ENCODE measurements at places on chromosomes 3 and 15.

DNA sequence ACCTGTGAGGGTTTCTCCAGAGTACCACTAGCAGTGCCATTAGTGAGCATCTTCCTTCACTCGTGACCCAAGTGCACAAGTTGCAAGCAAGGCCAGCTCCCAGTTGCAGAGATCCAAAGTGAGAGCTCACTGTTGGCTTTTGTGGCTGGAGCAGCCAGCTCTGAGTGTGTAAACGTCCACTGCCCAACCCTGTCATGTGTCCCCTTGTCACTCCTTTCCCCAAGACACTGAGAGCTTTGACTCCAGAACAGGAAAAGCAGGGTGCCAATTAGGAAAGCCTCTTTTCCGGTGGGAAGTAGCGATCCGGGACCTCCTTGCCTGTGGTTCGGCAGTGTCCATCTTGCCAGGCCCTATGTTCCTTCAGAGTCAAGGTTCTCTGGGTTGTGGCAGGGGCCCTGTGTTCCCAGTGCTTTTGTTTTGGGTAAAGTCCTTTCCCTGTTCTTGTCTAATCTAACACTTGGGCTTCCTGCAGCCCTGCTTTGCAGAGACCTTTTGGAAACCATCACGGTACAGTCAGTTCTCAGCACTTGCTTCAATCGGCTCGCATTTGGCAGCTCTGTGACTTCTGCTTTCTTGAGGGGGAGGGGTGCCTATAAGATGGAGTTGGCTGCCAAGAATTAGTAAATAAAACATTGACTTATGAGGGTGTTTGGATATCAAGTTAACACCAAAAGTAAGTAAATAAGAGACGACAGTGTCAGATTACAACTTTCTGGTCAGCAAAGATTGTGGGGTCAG lies 90.5 kb downstream of the DNASE1L3 start:
- no peak for DNase-seq

GRCh38 chr3:44415421-44415820 lies 62.0 kb downstream of the ZNF445 start:
- no peak for DNase-seq

GRCh38 chr15:83449937-83450506 lies 2.9 kb downstream of the SH3GL3 start:
- no peak for DNase-seq

DNA sequence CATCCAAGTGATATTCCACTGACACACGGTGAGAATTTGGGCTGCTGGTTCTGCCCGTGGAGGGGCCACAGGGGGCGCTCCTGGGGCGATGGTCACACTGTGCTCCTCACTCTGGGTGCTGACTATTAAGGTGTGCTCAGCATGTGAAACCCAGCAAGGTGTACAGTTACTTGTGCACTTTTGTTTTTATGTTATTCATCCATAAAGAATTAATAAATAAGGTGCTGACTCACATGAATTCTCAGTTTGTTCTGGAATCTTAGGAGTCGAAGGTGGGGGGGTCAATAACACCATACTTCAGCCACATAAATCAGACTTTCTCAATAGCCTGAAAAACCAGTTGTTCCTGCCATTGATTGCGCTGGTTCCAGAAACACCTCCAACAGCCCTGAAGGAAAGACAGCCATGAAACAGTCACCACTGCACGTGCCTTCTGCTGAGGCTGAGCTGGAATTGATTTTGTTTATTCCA lies 53.5 kb upstream of the SPATA12 start:
- DNase-seq, result no peak

DNA sequence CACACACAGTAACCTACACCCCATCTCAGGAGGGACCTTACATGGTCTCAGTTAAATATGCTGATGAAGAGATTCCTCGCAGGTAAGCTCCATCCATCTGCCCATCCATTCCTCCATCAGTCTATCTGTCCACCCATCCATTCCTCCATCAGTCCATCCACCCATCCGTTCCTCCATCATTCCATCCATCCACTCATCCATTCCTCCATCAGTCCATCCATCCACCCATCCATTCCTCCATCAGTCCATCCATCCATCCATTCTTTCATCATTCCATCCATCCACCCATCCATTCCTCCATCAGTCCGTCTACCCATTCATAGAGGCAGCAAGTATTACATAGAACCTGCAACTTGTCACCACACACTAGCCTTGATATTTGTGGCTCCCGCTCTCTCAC lies 77.9 kb downstream of the DNASE1L3 start:
- no peak for DNase-seq

DNA sequence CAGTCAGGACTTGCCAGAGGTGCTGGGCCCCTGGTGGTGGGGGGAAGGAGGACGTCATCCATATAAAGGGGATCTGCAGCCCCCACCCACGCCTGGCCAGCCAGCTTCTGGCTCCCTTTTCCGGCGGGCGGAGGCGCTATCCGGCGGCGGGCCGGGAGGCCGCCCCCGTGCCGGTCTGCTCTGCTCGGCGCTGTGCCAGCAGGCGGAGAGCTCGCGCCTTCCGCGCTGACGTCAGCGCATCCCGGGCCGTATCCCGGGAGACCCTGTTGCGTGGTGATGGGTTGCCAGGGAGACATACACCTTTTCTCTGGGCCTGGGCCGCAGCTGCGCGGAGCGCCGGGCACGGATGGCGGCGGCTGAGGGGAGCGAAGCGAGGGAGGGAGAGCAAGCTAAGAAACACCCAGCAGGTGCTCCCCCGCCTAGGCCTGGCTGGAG lies 1.1 kb downstream of the FAM131A start:
- no peak for DNase-seq

- DNase-seq, result no peak
Measured at GRCh38 chr3:144324076-144324475, 352.5 kb downstream of the DIPK2A start.

- DNase-seq, result no peak
Measured at GRCh38 chr15:84790676-84791075, 26.5 kb upstream of the ALPK3 start.

DNA sequence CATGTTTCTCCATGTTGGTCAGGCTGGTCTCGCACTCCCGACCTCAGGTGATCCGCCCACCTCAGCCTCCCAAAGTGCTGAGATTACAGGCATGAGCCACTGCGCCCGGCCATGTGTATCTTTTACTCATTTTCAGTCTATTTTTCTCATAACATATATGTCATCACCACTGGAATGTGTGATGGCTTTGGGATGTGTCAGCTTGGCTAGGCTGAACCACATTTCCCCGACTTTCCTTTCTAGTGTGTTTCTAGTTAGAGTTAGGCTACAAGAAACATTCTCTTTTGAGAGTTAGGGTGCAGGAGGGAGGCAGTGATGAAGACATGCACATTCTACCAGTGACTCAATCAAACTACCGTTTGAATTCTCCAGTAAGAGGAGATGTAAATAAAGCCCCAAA lies 444.9 kb upstream of the THBS1 start:
- no peak for DNase-seq

- DNase-seq, result no peak
Measured at GRCh38 chr3:49470714-49471420, 800 bp downstream of the DAG1 start.

DNA sequence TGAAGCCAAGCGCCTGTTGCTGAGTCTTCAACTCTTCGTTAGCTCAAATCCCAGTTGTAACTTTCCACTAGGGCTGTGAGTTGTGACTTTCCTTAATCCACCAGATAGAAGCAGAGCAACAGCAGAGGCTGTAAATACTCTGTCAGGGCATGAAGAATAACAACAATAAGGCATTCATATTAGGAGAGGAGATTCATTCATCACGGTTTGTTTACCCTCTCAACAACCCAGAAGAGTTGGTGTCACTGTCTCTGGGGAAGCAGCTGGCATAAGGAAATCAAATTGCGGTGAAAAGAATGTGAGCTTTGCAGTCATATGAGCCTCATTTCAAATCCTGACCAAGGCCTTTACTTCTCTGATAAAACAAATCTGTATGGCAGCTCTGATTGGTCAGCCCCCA lies 184.8 kb downstream of the SHQ1 start:
- no peak for DNase-seq

- DNase-seq, result no peak
Measured at GRCh38 chr3:125059488-125060245, 3.9 kb upstream of the HEG1 start.

- no peak for DNase-seq
Measured at GRCh38 chr3:42666577-42666998, 13.1 kb downstream of the ZBTB47 start.

DNA sequence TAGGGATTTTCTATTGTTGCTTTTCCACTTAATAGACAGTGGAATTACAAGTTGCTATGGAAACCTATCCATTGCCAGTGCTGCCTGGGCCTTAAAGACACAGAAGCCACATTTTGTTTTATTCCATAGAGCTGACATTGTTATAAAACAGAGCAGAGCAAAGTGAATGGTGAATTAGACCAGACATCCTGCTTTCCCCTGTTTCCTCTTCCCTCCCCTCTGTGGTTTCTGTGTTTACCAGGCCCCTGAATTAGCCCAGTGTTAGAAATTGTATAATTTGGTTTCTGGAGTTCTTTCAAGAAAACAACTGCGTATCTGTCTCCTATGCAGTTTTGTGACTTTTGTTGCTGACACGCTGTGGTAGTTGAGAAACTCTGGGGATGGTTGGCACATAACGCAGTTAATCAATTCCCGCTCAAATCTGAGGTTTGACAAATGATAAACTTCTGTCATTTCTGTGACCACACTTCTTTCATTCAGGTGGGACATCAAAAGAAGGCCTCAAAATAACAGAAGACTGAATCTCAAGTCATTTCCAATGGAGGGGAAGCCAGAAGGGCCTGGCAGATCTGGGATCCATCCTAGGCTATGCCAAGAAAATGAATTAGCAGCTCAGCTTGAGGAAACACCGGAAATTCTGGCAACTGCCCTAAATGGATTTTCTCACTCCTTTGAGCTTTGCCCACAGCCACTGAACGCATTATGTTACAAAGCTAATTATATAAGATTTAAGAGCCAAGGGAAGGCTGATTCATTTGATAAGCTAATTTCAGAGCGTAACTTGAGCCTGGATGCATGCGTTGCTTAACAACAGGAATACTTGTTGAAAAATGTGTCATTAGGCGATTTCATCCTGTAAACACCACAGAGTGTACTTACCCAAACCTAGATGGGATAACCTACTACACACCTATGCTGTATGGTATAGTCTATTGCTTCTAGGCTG lies 46.9 kb downstream of the NR1D2 start:
- DNase-seq, result no peak

DNA sequence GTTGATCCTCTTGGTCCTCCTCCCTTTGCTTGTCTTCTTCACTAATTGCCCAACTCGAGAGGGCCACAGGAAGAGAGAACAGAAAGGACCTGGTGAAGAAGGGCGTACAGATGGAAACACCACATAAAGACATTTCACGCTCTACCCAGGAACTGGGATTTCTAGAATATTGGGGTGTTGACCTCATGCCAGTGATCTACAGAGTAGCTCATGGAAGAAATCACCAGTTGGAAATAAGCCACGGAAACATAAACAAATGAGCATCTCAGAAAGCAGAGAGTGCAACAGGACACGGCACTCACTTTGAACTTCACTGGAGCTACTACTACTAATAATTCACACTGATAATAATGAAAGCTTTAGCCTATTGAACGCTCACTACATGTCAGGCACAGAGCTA lies 84.6 kb upstream of the ARHGEF3 start:
- no peak for DNase-seq
